ENCODE measurements at places on chromosomes 16 and 17.

DNA sequence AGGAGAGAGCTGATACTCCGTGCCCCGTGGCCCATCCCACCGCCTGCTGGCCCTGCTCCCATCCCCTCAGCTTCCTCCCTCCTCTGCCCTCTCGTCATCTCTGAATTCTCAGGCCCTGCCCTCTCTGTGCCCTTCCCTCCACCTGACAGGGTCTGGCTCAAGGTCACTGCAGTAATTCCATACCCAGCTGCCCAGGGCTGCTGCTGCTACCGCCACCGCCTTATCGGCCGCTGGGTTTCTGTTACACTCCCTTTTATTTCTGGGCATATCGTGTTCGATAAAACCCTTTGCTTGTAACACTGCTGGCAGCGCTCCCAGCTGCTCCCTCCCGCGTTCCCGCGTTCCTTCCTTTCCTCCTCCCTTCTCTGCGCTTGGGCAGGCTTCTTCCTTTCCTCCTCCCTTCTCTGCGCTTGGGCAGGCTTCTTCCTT lies 1.2 kb downstream of the EPN3 start:
- DNase-seq: no peak

DNA sequence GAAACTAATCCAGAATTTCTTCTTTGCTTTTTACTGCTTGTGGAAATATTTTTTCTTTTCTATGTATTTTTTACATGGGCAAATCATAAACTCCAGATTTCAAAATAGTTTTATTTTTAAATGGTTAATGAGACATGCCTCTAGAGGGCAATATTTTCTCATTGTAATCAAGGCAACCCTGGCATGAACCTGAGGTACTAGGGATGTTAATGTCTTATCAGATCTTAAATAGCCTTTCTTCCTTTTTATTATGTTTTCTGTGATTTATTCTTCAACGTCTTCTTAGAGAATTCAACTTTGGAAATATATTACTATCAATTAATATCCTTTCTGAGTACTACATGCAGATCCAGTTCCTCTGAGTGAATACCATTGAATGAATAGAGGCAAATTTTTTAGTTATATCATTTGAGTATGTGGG lies 324.7 kb downstream of the BCAS3 start:
- DNase-seq: no peak

DNA sequence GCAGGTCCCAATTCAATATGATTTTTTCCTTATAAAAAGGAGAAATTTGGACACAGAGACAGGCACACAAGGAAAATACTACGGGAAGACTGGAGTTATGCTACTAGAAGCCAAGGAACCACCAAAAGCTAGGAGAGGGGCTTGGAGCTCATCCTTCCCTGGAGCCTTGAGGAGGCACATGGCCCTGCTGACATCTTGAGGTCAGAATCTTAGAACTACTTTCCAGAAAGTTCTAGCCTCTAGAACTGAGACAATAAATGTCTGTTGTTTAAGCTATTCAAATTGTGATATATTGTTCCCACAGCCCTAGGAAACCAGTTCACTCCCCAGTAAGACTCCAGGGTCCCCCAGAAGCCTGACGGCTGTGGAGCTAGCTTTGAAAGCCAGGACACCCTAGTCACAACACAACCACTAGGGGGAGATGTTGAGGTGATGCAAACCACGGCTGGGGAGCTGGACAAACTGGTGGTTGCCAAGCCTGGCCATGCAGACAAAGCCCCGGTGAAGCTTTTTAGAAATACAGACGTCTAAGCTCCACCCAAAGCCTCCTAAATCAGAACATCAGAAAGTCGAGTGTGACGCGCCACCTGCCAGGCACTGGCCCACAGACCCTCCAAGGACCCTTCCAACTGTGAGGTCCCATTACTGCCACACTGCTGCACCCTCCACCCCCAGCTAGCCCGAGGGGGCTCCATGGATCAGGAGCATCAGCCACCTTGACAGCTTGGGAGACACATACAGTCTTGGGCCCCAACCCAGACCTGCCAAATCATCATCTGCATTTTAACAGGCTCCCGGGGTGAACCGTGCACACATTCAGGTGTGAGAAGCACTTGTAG lies 106.4 kb downstream of the SLC39A11 start:
- DNase-seq: no peak

DNA sequence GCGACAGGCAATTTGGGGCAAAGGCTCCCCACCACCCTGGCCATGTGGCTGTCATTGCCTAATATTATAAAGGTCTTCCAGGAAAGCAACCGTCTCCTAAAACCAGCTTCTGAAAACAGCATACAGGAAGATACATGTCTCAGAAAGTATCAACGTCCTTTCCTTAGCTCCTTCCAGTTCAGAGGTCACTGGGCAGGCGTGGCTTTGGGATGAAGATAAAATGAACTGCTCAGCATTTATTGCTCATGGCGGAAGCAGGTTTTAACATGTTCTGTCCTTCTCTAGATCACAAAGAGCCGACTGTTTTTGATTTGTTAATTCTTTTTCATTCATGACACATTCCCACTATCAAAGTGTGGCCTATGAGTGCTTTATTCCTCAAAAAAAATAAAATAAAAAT lies 8.0 kb downstream of the CFAP20 start:
- no peak for DNase-seq

GRCh38 chr16:15535772-15536171 lies 101.4 kb downstream of the BMERB1 start:
- no peak for DNase-seq

DNA sequence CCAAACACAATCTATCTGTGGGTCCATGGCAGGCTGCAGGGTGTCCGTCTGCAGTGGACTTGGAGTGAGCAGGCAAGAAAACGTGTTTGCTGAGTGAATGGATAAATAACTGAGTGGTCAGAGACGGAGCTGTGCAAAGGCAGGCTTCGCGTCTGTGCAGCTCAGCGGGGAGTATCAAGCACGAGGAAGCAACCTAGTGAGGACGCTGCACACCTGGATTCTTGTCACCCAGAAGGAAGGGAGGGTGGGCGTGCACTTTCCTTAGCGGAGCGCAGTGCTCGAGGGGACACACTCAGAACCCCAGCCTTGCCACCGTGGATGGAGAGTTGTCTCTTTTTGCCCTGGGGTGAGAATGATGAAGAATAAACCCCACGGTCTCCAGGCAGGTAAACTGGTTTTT lies 1.5 kb upstream of the RCVRN start:
- no peak for DNase-seq

DNA sequence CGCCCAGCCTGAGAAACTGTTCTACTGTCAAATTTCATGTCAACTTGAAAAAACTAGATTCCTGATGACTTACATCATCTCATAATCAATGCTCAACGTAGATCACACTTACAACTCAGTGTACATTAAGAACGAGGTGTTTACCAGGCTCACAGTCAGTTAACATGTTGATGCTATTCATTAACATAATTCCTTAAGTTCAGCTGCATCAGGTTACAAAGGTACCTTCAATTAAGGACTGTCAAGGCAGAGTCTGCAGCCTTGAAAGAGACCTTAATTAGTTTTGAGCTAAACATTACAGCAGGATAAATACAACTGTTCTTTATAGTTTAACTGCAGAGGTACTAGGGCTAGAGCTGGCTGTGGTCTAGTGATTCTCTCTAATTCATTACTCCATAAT lies 1.9 kb downstream of the GNA13 start:
- no peak for DNase-seq

DNA sequence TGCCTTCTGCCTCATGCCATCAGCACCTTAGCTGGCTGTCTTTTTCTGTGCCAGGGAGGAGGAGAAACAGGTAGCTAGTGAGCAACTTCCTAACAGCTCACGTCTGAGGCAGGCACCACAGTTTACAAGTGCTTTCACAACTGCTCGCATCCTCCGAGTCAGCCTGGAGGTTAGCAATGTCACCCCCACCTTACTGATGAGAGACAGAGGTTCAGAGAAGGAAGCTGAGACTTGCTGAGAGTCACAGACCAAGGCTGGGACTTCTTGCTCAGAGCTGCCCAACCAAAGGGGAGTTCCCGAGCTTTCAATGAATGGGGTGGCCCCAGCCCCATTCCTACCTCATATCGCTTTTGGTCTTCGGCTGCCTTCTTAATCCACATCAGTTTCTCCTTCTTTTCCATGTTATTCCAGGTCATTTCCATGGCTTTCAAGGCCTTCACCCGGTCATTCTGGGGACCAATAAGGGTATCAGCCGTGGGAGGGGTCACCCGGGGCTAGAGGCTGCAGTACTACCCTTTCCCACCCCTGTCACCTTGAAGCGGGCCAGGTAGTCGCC lies 9.6 kb downstream of the UBTF start:
- DNase-seq: no peak

DNA sequence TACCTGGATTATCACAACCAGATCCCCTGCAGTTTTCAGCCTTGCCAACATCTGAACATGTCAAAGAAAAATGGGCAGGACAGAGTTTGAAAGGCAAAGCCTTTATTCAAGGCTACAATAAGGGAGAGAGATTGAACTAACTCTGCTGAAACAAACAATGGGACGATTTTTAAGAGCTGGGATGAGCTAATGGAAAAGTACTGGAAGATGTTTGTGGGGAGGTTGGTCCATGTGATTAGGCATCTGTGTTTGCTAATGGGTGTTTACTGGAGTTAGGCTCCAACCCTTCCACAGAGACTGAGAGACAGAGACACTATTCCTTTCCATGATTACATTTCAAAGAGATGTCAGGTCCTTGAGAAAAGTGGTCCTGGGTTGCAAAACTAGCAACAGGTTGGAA lies 35.0 kb upstream of the HSBP1 start:
- DNase-seq: no peak

DNA sequence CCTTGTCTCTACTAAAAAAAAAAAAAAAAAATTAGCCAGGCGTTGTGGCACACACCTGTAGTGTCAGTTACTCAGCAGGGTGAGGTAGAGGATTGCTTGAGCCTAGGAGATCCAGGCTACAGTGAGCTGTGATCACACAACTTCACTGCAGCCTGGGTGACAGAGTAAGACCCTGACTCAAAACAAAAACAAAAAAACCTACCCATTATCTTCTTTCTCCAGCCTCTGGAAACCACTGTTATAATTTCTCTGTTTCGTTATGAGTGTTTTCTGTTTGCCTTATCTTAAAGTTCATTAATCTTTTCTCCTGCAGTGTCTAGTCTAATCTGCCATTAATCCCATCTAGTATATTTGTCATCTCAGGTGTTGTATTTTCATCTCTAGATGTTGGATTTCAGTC lies 18.6 kb upstream of the CLTC start:
- DNase-seq: no peak

- DNase-seq: no peak
These were observed 138.8 kb downstream of the PRKCA start for GRCh38 chr17:66441101-66441661.

- DNase-seq: no peak
These were observed 12.0 kb downstream of the C17orf113 start for GRCh38 chr17:42038221-42038973.

- DNase-seq: no peak
These were observed 2.8 kb downstream of the PDK2 start for GRCh38 chr17:50097926-50098325.

DNA sequence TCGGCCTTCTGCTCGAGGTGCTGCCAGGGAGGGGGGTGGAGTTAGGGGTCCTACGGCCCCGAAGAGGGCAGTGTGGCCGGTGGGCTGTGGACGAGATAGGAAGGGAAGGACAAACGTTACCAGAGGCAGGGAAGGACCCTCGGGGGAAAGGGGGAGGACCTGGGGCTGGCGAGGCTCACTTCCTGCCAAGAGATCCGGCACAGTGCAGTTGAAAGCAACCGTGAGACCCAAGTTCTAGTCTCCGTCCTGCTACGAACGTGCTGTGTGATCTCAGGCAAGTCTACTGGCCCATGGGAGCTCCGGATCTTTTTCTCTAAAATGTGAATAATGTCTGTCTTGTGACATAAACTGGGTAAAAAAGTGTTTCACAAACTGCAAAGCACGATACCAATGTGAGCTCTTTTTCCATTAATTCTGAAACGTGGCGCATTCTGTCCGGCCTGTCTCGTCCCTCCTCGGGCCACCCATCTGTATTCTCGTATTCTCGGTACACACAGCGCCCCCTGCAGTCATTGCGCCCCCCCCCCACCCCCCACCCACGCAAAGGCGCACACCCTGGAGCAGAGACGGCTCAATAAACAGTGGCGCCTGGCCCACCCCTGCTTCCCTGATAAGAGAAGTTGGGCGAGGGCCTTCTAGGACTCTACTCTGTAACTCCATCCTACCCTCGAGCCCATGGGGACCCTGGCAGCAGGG lies 8.8 kb downstream of the CYGB start:
- DNase-seq: no peak

DNA sequence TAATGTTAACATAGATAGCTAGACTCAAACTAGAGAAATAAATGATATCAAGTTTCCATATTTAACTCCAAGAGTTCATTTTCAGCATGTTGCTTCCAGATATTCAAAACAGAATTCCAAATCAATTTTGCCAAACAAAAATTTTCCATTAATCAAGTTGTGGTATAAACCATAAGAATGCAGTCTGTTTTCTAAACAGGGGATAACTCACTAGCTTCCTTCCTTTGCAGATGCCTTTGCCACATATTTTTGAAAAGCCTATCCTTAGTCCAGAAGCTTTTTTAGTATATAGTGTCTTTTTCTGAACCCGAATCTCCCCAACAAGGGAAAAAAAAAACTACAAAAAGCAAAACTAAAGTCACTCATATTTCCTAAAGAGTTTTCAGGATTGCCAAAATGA lies 61.5 kb downstream of the HELZ start:
- DNase-seq: no peak

- DNase-seq: no peak
These were observed 2.6 kb downstream of the ANKRD40CL start for GRCh38 chr17:50764734-50765149.

GRCh38 chr16:31329671-31330552 lies 25.1 kb upstream of the ITGAX start:
- no peak for DNase-seq

DNA sequence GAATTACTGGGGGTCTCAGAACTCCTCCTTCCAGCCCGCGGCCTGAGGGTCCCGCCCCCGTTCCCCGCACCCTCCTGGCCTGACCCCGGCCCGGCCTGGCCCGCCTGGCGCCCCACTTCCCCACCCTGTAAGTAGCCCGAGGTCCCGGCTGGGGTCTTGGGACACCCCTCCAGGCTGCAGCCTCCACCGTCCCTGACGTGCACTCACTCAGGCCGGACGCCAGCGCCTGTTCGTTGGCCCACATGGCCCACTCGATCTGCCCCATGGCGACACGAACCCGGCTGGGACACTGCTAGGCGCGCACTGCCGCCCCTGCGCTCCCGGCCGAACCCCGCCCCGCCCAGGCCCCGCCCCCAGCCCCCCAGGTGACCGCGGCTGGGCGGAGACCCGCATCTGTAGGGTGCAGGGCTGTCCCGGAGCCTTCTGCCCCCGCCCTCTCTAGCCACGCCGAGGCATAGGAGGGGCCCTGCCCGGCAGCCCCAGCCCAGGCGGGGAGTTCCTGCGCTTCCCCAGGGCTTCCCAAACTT lies at the start of gene CYBA:
Gene CYBA, minus strand, starts transcription at position 305 of the 527 bp plus-strand sequence. Its CDS starts 40 bp downstream, at position 265.
- DNase-seq: no peak

All from vagina (tissue), 2 donors.